Stimulated activated CD4-positive, alpha-beta T cell treated with anti-CD3 and anti-CD28 coated beads, Interleukin-15, amount 100 ng/mL, for 24 hours (primary cell): ENCODE measurements at places on chromosomes 6 and 20.
A peak's percentile ranks its signal among the peaks of the same experiment; 100 is the strongest.

GRCh38 chr6:110326609-110327008 is 31.5 kb downstream of the METTL24 start:
- no peak for DNase-seq

GRCh38 chr20:59662161-59662560 is 57.8 kb downstream of the PHACTR3 start:
- no peak for DNase-seq

DNA sequence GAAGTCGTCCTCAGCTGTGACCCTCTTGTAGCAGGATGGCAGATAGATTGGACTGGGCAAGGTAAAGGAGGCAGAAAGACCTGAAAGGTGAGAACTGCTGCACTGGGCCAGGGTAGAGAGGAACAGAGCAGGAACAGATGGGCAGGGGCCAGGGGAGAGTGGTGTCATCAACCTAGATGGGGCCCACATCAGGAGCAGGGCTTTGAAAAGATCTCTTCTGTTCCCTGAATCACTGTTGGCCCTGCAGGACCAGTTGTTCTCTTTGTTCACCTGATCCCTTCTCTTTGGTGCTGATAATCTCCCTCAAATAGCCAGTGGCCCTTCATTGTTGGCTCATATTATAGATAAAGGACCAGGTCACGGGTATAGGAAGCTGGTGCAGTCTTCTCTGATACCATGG is 59.9 kb downstream of the DTD1 start:
- DNase-seq: no peak

DNA sequence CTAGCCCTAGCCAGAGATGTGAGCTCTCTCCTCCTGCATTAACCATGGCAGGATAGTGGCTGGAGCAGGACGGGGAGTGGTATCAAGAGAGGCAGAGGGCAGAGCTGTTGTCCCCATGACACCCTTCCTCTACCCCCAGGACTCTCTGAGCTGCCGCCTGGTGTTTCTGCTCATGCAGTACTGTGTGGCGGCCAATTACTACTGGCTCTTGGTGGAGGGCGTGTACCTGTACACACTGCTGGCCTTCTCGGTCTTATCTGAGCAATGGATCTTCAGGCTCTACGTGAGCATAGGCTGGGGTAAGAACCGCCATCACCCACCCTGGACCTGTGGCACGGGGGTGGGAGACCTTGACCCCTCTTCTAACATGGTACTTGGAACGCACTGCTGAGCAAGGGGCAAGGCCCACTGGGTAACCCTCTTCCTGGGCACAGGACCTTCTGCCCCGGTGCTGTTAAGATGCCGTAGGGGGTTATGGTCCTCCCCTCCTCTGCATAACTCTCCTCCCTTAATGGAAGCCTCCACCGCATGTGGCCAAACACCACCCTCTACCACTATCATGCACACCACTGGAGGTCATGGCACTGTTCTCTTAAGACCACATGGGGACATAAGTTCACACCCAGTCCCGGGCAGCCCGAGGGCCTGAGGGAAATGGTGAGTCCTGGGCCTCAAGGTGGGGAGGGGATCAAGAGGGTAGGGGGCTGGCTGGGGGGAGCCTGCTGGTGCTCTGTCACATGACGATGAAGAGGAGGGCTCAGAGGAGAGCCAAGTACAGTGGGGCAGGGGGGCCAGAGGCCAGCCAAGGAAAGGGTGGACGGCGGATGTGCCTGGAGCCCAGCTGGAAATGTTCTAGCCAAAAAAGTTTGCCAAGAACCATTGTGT is 25.1 kb downstream of the GLP1R start:
- DNase-seq: no peak

GRCh38 chr6:136822046-136822375 is 381 bp upstream of the PEX7 start:
- peak; percentile 55 for DNase-seq

DNA sequence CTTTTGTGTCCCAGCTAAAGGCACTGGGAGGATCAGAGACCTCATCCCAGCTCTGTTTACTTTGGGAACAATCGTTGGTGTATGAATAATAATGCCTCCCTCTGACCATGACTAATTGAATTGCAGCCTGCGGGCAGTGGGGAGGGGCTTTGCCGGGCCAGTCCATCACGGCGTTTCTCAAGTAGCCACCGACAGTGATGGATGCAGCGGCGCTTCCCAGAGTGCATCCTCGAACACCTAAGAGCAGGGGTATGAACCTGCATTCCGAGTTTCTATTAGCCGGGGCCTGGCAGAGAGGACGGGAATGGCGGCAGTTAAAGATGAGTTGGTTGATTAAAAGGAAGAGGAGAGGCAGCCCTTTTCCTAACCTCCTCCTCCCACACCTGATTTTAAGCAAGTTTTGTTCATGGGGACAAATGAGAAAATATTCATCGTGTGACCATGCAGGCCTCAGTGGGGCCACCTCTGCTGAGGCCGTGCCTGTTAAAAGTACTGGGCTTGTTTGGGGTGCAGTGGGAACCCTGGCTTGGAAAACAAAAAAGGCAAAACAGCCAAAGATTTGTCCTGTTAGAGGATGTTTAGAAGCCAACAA is 154.1 kb downstream of the FOXA2 start:
- no peak for DNase-seq

DNA sequence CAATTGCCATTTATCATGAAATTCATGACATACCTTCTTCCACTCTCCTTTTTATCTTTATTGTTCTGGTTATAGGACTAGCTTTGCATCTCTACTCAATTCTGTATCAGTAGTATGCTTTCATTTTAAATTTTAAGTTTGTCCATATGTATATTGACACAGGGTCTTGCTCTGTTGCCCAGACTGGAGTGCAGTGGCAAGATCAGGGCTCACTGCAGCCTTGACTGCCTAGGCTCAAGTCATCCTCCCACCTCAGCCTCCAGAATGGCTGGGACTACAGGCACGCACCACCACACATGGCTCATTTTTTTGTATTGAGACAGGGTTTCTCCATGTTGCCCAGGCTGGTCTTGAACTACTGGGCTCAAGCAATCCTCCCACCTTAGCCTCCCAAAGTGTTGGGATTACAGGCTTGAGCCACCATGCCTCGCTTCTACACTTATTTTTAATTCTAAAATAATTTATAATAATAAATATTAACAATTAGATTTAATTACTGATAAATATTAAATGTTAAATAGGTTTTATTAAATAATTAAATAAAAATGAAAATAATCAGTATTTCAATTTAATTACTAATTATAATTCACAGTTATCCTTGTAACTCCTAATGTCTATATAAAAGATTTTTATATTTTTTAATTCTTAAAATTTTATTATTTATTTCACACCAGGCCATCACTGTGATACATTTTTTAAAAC is 27.7 kb downstream of the TRIM38 start:
- DNase-seq: no peak

- DNase-seq: no peak
Observed at GRCh38 chr6:52564856-52565255, 12.0 kb downstream of the TRAM2 start.

DNA sequence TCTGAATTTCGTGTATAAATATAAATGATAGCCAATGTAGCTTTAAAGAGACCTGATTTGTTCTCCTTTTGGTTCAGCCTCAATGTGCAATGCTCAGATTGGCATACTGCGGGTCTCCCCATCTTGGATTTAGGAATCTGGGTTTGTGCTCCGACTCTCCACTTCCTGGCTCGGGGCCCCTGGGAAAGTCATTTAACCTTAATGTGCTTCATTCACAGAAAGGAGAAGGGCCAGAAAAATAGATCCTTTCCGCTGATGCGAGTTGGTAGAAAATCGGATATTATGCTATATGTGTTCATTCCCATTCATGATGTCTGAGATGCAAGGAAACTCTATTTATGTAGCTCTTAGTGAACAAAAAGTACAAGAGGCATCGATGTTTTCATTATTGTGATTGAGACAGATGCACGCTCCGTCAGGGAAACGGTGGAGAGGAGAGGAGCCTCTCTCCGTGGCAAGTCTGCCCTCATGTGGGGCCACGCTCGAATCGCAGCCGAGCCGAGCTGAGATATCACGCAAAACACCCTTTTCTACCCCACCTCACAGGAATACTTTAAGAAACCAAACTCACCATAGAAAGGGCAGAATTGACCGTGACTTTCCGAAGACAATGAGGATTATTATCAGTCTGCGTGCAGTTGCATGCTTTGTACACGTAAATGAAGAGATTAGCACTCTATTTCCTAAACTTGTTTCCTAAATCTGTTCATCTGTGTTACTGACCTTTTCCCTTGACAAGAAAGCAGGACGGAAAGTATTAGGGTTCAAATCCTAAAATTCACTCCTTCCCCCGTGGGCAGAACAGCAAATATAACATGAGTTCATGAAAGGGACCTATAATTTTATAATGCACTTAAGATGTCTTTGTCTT is 136.6 kb downstream of the COL9A1 start:
- peak; percentile 48 for DNase-seq
